SK-MEL-5 (cell line): ENCODE measurements at places on chromosomes 2 and 18. TPM values are rescaled to one million over a fixed set of nuclear protein-coding genes. Genes with fewer than 3 reads are reported as not detected.

ERICH2 gene
- 0.45 and 1.4 TPM in 2 replicates for total RNA-seq

ZNF385B gene
- total RNA-seq: not detected in 2 replicates

PROKR1 gene
- 6.3 and 6.9 TPM in 2 replicates for total RNA-seq

ABHD1 gene
- 1.1 and 1.5 TPM in 2 replicates for total RNA-seq

COL3A1 gene
- total RNA-seq: 0.50 and 0.53 TPM in 2 replicates

SOCS6 gene
- total RNA-seq: 29.6 and 33.3 TPM in 2 replicates
